ENCODE measurements at places on chromosomes 6 and 20.
A peak's percentile ranks its signal among the peaks of the same experiment; 100 is the strongest.

DNA sequence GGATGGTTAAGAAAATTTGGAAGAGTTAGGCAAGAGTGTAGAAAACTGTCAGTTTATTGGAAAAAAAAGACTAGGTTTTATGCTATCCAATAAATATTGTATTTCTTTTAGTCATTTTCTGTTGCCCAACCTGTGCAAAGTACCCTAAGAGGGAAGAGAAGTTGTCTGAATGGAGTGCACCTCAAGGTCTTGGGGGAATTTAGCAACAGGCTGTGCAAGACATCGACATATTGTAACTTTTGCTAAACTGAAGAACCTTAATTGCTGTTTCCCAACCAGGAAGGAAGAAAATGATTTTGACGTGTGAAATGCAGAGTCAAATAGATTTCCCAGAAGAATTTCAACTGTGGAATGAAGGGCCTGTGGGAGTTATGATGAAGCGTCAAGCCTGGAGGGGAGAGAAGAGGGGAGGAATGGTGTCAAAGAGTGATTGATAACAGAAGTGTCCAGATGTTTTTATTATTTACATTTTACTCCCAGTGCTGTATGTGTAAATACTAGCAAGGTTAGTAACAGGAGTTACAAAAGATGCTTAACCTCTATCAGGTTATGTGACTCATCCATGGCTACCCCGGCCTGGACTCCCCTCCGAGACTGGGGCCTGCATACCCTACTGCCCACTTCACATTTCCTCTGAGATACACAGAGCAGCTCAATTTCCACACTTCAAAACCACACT lies 246.8 kb downstream of the MYLK4 start:
- DNase-seq = no peak

DNA sequence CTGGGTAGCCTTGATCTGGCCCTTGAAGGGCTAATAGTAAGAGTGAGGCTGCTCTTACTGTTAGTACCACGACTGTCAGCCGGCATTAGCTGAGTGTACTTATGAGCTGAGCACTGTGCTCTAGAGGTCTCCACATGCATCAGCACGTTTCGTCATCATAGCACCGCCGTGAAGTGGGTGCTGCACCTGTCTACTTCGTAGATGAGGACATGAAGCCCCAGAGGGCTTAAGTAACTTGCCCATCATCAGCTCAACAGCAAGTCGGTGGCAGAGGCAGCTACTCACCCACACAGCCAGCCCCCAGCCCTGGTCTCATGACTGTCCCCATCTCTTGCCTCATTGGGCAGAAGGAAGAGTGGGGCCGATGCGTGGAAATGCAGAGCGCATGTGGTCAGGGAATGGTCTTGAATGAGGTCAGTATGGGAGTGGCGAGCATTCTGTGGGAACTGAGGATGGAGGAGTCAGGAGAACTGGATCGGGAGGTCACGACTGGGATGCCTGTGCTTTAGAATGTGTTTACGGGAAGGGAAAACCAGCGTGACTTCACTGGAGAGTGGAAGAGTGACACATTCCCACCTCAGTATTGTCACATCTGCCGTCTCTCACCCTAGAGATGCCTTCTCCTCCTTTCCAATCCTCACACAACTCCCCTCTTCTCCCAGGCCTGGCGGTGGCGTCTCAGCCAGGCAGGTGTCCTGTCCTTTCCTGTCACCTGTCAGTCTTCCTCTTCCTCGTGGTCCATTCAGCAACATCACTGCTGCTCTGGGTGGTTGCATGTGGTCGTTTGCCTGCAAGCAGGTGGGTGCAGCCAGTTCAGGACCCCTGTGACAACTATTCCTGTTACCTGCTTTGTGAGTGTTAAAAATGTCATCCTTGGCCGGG lies 6.0 kb downstream of the SYTL3 start:
- DNase-seq = no peak

DNA sequence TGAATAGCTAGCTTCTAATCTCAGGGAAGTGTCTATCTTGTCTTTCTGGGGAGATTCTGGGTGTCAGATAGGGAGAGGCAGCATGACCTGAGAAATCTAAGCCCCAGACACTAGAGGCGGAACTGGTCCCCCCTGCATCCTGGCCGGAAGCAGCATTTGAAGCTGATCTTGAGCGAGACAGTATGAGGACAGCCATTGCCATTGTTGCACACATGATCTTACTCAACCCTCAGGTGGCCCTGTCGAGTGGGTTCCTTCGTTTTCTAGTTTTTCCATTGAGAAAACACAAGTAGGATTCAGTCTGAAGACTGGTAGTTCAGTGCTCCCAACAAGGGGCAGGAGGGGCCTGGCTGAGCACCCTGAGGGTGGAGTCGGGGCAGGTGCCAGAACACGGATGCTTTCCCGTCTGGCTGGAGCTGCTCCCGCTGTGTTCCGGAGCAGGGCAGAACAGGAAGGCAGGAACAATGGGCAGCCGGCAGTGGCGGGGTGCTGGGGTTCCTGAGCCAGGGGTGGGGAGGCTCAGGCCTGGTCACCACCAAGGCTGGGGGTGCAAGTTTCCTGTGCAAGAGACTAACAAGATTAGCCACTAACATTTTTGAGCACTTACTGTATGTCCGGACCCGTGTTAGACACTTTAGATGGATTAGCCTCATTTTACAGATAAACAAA lies 7.9 kb upstream of the SDCBP2 start:
- DNase-seq = no peak

GRCh38 chr6:13065581-13065980 lies 262.8 kb downstream of the TBC1D7 start:
- no peak for DNase-seq

DNA sequence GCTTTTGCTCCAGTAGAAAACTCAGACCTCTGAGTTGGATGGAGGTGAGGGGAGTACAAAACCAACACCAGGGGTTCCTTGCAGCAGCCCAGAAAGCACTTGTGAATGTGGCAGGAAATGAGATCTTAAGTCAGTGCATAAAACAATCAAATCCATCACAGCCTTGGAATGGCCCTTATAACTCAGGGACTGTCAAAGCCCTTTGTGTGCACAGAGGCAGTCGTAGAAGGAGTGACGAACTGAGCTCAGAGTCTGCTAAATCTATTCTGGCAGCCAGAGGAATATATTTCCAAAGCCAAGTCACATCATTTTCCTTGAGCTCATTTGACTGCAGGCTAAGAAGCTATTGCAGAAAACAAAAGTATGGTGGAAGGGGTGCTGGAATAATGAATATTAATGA lies 676.6 kb downstream of the DHX35 start:
- no peak for DNase-seq

- no peak for DNase-seq
These were observed 54.9 kb downstream of the TENT5A start for GRCh38 chr6:81697559-81697958.

DNA sequence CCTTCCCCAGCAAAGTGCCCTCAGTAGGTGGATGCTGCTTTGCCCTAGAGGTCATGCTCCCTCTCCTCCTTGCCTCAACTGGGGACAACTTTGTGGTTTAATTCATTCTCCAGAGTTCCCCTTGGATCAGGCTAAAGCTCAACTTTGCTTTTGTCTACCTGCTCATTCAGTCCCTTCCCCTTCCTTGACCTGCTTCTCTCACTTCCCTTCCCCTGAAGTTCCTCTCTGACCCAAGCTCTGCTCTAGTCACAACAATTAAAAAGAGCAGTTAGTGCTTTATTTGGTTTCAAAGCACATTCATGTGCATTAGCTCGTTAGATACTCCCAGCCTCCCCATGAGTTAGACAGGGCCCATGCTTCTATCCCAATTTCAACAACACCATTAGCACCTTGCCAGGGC lies 71.3 kb downstream of the DZANK1 start:
- no peak for DNase-seq

DNA sequence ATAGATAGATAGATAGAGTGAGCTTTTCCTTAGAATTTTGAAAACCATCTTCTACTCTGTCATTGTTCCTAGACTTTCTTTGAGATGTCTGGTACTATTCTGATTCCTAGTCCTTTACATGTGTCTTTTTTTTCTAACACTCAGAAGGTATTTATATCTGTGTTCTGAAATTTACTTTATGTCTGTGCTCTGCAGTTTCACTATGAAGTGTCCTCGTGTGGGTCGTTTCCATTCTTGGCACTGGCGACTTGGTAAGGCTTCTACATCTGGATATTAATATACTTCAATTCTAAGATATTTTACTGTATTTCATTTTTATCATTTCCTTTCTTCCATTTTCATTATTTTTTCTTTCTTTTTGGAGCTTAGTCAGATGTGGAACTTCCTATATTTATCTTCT lies 87.0 kb downstream of the FHL5 start:
- no peak for DNase-seq

DNA sequence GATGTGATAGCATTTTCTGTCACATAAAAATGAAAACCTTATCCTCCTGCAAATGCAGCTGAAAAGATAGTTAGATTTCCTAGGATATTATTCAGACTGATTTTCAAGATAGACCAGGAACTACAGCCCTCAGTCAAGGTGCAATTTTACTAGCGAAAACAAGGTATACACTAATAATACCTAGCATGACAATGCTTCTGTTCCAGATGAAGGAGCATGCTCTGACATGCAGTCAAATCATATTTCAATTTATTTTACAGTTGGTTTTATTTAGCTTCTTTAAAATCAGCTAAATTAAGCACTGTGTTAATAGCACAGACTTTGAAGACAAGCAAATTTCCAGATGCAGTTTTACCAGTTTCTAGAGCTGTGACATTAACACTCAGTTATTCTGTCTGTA lies 14.2 kb upstream of the TNFAIP3 start:
- no peak for DNase-seq

DNA sequence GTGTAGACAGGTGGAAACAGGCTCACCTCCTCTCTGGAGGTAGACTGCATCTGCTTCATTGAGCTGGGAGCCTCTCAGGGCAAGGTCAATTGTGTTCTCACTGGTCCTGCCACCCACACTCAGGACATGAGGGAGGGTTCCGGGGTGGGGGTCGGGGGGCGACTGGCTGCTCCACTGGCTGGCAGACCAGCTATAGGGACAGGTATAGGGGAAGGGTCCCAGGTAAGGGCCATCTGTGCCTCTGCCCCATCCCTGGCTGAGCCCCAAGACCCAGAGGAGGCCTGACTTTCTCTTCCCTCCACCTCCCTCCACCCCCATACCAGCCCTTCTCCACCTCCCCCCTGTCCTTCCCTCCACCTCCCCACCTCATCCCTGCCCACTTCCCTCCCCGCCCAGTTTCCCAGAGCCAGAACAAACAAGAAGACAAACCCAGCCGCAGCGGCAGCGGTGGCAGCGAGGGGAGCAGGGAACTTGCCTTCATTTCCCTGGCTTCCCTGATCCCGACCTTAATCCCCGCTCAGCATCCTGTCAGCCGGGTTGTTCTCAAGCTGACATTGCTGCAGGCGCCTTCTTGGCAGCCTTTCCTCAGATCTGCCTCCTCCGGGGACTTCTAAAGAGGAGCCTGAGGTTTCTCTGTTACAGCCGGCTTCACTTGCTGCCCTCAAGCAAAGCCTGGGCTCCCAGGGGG lies 18.3 kb upstream of the FOXP4 start:
- DNase-seq = no peak

DNA sequence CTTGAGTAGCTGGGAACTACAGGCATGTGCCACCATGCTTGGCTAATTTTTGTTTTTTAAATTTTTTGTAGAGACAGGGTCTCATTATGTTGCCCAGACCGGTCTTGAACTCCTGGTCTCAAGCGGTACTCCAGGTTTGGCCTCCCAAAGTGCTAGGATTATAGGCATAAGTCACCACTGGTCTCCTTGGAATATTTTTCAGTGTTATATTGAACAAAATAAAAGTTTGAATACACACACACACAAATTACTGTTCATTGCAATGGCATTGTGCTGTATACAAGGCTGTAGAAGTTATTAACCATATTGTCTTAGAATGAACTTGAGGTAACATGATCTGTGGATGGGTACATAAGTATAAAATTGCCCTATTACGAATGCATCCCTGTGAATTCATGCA lies 166.1 kb downstream of the BCAS1 start:
- no peak for DNase-seq

DNA sequence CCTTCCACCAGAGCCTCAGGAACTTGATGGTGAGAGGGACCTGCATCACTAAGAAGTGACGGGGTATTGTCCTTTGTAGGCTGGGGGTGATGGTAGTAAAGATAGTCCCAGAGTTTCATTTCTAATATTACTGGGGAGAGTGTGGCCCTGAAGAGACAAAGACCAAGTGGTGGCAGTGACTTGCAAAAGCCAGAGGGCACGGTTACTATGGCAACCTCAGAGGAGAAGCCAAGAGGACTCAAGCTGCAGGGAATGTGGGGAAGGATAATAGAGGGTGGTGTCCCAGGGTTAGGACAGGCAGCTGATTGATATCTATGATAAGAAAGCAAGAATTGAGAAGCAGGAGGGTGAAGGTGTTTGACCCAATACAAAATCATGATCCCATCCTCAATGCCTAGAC lies 42.5 kb downstream of the HLA-G start:
- no peak for DNase-seq

GRCh38 chr20:20411402-20411801 lies 43.5 kb downstream of the INSM1 start:
- DNase-seq = no peak

DNA sequence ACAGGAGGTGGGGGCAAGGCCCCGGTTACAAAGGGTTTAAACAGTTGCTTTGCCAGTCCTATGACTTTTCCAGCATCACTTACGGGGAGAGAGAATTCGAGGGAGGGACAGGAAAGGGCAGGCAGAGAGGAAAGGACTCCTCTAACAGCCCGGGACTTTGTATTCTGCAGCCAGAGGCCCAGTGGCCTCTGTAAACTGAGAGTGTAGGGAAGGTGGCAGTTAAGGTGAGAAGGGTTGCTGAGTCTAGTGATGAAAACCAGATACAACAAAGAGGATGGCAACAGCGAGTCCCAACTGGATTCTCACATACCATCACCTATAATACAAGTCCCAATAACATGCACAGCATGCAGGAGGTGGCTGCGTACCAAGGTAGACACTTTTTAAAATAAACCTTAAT lies 13.5 kb downstream of the PLAGL2 start:
- no peak for DNase-seq

DNA sequence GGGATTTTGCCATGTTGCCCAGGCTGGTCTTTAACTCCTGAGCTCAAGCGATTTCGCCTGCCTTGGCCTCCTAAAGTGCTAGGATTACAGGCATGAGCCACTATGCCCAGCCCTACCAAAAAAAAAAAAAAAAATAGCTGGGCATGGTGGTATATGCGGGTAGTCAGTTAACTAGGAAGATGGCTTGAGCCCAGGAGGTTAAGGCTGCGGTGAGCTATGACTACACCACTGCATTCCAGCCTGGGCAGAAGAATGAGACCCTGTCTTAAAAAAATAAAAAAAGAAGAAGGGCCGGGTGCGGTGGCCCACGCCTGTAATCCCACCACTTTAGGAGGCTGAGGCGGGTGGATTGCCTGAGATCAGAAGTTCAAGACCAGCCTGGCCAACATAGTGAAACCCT lies 50.2 kb downstream of the ELOVL2 start:
- DNase-seq = no peak

- DNase-seq = no peak
These were observed 32.0 kb downstream of the DIDO1 start for GRCh38 chr20:62894261-62894660.

DNA sequence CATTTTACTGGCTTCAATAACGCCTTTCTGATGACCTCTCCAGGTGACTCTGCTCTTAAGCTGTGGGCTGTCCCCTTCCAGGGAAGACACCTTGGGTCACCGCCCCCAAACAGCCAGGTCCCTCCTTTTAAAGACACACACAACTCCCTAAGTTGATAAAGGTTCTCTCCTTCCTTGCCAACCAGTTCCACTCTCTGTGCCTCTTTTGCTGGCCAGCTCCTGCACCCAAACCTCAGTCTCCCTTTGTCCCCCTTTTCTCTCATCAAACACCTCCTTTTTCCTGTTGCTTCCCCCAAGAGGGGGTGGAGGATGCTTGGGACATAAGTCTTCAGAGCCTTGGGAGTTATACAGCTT lies 1.0 kb downstream of the NCOA6 start:
- DNase-seq = peak; percentile 35
